Renal cortical epithelial cell (primary cell): ENCODE measurements at places on chromosomes 6 and 20. TPM values are rescaled to one million over a fixed set of nuclear protein-coding genes. Genes with fewer than 3 reads are reported as not detected.
A peak's percentile ranks its signal among the peaks of the same experiment; 100 is the strongest.

The IP6K3 gene
- 2.9 and 3.0 TPM in 2 replicates for total RNA-seq

The RSPO4 gene
- total RNA-seq = 0.05 TPM in 1 of 2 replicates, not detected in the other

The PSMA7 gene
- total RNA-seq = 356 and 449 TPM in 2 replicates

The GHRH gene
- not detected in 2 replicates for total RNA-seq

The CD83 gene
- total RNA-seq = 5.4 and 11.3 TPM in 2 replicates

The AIF1 gene
- total RNA-seq = not detected in 2 replicates

The SRSF12 gene
- 4.0 and 5.7 TPM in 2 replicates for total RNA-seq

The HUS1B gene
- total RNA-seq = 0.70 TPM in 1 of 2 replicates, not detected in the other

The TRPC4AP gene
- 82.0 and 93.3 TPM in 2 replicates for total RNA-seq

The BANF2 gene
- not detected in 2 replicates for total RNA-seq

The ANKEF1 gene
- 5.2 and 11.5 TPM in 2 replicates for total RNA-seq

The SLC32A1 gene
- total RNA-seq = not detected in 2 replicates

The C6orf132 gene
- total RNA-seq = 6.9 and 16.3 TPM in 2 replicates

The SCUBE3 gene
- total RNA-seq = 0.15 and 0.17 TPM in 2 replicates

The PPP1R16B gene
- 0.15 and 0.17 TPM in 2 replicates for total RNA-seq

DNA sequence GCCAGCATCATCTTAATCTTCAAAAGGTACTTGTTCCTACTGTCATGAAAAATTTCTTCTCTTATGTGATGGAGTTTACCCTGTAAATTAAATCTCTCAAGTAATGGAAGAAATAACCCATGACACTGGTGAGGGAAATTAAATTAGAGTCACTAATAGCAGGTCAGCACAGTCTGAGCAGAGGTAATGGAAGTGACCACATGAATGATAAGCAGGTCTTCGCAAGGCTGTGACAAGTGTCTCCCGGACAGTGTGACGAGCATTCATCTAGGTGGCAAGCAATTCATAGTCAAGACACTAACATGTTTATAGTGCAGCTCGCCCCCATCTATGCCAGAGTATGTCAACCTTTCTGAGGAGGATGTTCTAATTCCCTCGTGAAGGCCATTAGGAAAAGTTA is 249.2 kb downstream of the FRK start:
- DNase-seq = no peak

DNA sequence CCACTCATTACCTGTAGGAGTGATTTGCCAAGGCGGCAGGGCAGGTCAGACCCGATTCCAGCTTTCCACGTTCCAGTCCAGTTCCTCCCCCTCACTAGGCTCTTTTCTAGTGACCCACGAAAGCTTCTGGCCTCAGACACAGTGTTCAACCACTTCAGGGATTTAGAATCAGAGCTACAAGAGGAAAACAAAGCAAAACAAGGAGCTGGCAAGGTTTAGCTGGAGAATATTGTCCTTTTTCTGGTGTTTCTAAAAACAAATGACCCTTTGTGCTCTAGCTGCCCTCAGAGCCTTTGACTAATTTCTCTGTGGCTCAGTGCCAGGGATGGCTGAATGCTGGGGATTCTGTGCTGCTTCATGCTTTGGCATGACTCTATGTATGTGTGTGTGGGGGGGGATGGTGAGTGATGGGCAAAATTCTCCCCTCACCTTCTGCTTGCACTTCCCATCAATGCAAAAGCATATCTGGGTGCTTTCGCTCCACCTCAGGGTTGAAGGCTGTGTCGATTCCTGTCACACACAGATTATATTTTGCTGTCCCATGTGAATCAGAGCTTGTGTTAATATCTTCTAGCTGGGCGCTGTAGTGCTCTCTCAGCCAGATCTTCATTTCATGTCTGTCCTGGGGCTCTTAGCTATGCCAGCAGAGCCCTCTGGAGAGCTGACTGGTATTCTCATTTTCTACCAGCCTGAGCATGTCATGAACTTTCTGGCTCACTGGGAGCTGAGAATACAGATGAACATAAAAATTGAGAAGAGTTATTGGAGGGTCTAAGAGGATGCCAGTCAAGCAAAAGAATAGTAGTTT is 19.3 kb upstream of the NEDD9 start:
- peak; percentile 87 for DNase-seq

GRCh38 chr6:70834520-70834919 is 122.3 kb downstream of the B3GAT2 start:
- no peak for DNase-seq

DNA sequence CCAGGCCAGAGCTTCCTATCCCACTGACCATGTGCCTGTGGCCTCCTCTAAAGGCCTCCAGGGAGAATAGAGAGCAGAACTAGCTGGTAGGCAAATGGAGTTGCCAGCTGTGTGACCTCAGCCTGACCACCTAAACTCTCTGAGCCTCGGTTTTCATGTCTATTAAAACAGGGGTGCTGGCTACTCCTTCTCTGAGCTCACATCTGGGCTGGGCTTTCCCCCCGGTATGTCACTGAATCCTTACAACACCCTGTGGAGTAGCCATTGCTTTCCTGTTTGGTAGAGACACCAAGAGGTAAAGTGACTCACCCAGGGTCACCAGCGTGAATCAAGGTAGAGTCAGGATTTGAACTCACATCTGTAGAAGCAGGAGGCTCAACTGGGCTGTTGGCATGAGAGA is 132.1 kb downstream of the JPH2 start:
- DNase-seq = no peak

- DNase-seq = peak; percentile 0
These were observed 440.1 kb downstream of the PTPRT start for GRCh38 chr20:42749556-42749955.

DNA sequence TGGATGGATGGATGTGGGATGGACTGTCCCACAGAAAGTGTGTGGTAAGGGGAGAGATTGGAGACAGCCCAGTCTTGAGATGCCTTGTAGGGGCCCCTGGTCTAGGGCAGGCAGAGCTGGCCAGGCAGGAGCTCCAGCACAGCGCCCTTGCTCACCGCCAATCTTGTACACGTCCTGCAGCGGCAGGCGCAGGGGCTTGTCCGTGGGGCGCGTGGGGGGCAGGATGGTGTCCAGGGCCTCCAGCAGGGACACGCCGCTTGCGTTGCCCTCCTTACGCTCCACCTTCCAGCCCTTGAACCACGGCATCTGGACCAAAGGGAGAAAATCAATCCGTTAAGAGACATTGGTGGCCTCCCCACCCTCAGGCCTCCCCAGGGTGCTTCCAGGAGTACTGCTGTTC is 5.9 kb downstream of the EEF1A2 start:
- no peak for DNase-seq

DNA sequence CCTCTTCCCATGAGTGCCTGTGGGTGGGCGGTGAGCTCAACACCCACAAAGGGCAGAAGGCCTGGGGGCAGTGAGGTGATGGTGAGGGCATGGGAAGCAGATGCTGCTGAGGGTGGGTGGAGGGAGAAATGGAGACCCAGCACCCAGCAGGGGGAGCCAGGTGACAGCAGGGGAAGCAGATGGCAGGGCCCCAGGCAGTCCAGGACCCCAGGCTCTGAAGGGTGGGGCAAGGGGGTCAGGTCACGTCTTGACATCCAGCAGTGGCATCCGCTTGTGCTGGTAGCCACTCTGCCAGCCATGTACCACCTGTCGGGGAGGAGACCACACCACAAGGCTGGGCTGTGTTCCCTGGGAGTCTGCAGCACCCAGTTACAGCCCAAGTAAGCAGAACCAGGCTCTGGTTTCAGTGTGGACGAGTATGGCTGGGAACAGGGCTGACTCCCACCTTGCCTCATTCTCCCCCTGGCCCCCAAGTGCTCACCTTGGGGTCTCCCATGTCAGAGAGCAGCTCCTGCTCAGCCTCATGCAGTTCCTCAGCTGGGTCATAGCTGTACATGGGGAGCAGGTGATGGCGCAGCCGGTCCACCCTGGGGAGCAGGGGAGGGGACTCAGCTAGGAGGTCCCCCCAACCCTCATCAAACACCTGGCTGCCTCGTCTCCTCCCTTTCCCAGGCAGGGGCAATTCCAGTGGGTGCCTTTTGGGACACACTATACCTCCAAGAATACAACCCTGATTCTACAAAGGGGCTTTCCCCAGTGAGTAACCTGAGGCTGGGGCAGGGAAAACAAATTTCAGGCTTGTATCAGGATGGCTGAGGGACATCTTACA is 2.0 kb downstream of the SMIM29 start:
- no peak for DNase-seq

DNA sequence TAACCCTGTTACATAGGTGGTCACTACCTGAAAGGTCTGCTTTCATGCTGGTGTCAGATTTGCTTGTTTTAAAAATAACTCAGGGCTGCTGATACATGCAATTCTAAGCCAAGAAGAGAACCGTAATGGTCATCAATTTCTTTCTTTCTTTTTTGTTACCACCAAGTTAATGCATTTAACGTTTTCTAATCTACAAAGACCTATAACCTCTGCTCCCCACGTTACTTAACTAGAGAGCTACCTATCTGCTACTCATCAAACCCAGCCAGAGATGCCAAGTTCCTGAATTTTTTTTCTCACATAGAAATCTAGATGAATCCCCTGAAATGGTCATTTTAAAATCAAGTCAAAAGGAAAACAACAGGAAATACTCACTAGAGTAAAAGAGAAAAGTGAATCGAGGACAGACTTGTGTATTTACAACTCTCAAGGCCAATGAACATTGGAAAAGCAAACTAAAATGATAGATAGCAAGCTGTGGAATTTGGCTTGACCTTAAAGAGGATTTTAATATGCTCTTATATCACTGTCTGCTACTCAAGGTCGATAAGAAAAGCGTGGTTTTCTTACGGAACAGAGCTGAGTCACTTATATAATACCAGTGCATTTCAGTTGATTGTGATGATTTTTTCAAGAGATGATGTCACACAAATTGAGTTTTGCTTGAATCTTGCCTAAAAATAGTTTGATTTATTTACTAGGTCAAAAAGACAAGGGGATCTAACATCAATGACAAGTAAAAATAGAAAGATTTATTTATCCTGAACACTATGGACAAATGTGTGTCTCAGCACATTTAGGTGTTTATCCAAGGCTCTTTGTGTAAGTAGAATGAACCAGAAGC is 67.9 kb downstream of the SGK1 start:
- peak; percentile 15 for DNase-seq

- no peak for DNase-seq
These were observed 7.7 kb downstream of the SHLD1 start for GRCh38 chr20:5757949-5758348.

DNA sequence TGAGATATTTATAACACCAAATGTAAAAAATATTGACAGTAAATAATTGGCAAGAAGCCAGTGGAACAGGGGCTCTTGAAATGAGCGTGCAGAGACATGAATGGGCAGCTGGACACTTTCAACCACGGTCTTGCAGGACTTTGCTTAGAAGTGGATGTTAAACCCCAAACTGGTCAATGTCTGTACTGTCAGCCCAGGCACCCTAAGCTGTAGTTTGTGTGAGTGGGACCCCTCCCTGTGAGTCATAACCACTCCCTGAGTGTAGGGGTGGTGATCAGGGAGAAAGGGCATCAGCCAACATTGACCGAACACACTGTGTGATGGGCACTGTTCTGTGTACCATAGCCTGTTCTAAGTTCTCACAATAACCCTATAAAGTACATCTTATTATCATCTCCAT is 108.6 kb downstream of the FIG4 start:
- DNase-seq = no peak

DNA sequence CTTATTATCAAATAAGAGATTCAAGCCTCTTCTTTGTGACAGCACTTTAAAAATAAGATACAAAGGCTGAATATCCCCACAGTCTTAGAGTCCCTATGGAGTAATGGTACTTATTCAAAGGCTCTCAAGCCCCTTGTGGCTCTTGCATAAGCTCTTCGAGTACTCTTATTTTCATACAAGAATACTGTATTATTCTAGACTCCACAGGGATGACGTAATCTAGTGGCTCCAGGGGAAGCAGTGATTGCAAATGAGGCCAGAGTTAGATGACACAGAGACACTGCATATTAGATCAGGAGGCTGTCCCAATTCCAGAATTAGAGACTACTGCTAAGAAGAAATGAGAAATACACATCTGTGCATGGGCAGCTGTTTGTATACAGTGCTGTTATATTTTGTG is 1195.9 kb upstream of the MAP3K7 start:
- DNase-seq = peak; percentile 6

DNA sequence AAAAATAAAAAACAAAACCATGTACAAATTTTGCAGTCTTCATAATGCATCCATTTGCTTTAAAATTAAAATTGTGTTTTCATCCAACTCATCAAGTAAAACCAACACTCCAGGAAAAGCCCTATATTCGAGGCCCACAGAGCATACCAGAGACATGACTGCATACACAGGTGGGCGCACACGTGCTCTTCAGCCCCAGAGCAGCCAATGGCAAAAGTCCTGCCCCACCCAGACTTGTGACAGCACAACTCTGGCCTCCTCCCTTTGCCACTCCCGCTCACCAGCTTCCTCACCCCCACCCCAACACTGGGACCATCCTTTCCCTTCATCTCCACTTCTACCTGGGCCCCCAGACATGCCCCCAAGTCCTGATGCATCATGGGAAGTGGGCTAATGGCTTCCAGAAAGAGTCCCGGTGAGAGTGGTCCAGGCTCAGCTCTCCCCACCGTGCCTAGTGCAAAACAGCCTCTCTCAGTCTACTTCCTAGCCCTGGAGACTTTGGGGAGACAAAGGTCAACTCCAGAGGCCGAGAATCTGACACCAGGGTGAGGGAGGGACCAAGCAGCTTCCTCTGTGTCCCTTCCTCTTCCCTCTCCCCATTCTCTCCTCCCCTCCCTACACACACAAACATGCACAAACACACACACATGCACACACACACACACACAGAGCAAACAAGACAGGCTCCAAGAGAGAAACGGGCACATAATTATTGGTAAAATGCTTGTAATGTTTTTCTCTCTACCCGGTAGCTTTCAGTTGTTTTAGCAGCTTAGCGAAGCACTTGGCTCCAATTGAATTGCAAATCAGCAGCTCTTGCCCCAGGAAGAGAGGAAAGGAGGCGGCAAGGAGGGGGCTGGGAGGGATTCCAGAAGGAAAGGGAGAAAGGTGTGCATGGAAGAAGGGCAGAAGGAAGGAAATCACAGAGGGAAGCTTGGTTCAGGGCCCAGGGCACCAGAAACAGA is 14.3 kb downstream of the GRM4 start:
- DNase-seq = no peak

DNA sequence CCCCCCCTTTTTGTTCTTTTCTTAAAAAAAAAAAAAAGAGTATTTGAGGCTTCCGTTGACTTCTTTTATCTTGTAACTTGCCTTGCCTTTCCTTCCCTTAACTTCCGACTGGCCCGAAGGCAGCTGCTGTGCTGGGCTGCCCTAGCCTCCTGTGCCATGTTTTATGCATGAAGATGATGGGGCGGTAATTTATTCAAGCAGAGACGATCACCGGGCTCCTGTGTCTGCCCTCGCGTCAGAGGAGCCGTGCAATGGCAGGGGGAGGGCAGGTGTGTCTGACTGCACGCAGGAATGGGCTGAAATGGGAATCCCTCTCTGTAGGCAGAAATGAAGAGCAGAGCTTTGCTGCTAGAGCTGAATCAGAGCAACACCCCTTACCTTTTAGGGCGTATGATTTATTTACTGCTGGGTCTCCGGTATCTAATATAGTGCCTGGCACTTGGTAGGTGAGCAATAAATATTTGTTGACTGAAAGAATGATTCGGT is 106.3 kb upstream of the RIPOR2 start:
- DNase-seq = no peak

DNA sequence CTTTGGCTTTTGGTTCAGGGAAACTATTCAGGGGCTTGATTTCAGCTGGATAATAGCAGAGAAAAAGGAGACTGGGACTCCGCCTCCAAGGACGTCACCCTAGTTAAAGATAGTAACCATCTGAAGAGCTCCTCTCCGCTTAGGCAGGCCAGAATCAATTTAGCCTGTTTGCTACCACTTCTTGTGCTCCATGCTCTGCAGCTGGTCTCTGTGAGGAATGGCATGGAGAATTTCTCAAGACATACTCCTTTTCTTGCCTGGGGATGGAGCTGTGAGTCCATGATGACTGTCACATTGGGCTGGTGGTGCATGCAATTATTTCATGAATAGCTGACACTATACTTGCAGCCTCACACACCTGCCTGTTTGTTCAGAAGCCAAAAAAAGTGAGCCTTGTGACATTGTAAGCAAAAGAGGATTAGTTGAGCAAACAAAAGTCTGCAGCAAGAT is 61.4 kb downstream of the TXLNB start:
- peak; percentile 11 for DNase-seq
